CD4-positive, alpha-beta T cell treated with Interleukin-6 at 100 ng/mL for 8 hours (primary cell): ENCODE measurements at places on chromosomes 2 and 18.

DNA sequence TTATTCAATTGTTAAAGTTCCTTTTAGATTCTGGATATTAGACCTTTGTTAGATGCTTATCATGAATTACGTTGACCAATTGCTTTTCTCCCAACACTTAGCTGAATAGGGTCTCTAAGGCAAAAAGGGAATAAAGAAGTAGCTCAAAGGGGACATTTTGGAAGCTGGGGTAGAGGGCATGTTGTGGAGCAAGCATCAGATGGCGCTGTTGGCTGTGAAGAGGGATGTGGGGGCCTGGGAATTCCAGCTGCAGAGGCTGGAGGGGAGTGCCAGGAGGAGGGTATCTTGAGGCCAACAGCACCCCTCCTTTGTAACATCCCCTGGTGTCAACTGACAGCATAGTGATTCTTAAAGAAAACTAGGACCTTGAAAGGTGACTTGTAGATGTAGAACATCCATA, 198.2 kb downstream of the ADCYAP1 start:
- no peak for DNase-seq

GRCh38 chr2:9800639-9800974, 42.7 kb upstream of the TAF1B start:
- no peak for DNase-seq

DNA sequence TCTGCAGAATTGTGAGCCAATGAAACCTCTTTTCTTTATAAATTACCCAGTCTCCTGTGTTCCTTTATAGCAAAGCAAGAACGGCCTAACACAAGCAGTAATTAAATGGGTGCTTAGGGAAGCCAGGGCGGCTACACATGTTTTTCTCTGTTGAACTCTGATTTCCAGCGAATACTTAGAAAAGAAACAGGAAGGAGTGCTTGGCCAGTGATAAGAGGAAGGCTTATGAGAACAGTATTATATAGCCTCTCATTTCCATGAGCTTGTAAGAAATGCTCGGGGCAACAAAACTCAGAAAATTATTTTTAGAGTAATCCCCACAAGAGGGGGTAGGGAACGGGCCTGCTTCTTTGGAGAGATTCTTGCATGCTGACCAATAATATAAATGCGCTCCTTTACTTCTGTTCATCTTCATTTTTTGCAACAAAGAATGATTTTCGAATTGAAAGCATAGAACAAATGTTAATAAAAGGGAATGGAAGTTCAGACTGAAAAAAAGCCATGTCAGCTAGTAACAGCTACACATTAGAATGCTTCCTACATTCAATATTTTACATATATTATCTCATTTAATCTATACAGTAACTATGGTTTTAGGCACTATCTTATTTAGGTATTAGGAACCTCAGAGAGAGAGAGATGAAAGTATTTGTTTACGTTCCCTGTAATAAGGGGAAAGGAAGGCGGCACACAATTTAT, 49.7 kb upstream of the CCDC85A start:
- DNase-seq, result no peak

DNA sequence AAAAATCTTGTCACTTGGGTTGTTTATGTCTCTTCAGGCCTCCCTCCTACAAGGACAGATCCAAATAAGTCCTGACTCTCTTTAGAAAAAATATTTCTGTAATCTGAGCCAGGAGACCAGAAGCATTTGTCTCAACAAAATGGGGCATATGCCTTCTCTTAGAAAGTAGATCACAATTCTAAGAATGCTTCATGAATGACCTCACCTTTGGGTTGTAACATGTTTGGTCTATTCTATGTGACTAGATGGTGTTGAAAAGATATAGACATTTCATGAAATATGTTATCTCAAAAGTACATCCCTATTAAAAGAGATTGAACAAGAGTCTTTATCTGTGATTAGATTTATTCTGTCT, 159.0 kb upstream of the SETBP1 start:
- no peak for DNase-seq

DNA sequence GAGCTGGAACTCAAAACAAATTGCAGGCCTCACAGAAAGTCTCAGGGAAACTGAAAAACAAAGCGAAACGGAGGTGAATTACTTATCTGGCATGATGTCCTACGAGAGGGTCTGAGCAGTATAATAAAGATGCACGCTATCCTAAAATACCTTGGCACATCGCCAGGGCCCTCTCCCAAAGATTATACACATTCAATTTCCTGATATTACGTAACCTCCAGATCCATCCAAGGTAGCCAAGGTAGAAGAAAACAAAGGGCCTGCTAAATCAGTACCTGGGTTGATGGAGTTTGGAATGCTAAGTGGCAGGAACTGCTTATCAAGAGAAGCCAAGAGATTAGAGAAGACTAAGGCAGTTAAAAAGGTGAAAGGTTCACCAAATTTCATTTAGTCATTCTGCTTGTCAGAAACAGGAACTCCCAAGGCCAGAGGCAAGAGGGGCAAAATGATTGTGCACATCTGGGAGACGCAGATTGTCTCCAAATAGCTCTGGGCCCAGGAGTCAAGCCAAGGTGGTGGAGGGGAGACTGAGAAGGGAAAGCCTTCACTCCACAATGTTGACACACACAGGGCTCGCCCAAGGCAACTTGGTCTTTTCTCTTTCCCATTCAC, 236.8 kb upstream of the ATP5MC3 start:
- DNase-seq, result no peak

- DNase-seq, result no peak
These were observed 4.6 kb upstream of the LAMA3 start for GRCh38 chr18:23684515-23685197.

- no peak for DNase-seq
These were observed 11.5 kb upstream of the ST8SIA5 start for GRCh38 chr18:46768166-46768921.

DNA sequence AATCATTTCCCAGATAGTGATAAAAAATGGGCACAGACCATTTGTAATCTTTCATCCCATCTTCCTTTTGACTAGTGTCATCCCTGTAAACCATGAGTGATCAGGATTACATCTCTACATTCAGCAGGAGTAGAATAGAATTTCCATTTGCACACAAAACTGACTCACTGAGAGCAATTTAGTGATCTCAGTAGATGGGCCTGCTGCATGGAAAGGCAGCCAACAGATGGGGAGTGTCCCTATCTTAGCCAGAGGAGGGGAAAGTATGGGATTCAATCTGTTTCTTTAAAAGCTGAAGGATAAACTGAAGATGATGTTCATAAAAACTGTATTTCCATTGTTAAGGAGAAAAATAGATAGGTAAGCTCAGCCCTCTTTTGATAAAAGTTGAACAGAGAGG, 441.7 kb downstream of the ZNF521 start:
- DNase-seq, result no peak

DNA sequence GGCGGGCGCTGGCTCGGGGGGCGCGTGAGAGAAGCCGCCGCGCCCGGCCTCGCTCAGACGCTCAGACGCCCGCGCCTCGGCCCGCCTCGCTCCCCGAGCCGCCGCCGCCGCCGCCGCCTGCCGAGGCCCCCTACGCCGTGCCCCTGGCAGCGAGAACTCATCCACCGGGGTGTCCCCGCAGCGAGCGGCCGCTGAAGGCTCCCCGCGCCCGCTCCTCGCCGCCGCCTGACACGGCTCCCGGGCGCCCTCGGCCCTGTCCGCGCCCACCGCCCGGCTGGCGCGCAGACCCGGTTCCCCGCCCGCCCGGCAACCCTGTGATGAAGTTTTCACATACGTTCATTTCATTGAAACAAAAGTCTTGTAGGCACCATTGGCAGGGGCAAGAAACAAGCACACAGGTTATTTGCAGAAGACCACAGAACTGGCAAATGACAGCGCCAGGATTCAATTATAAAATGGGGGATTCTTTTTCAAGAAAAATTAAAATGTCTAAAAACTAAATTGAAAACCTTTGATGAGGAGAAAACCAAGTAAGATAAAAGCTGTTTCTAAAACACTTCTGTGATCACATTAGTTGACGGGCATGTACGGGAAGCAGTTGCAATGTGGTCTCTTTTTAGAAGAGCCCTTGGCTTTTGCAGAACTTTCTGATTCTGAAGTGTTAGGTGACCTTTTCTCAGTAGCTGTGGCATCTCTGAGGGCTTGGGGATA, 50.5 kb upstream of the TUBA3D start:
- DNase-seq, result no peak
